ENCODE measurements at places on chromosomes 12 and 14.
A peak's percentile ranks its signal among the peaks of the same experiment; 100 is the strongest.

DNA sequence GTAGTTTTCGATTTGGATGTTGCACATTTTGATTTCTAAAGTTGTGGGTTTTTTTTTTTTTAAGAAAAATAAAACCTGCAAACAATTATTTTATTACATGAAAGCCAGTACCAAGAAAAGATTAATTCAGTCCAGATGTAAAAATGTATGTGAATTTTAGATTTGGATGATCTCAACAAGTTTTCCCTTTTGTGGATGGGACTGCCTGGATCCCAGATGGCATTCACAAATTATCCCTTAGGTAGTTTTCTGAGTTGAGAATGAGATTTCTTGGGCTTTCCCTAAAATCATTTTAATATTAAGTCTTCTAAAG is 2.8 kb downstream of the FRMD6 start:
- DNase-seq = no peak

- DNase-seq = peak; percentile 48
Observed at GRCh38 chr12:1591034-1591433, 3.3 kb downstream of the FBXL14 start.

DNA sequence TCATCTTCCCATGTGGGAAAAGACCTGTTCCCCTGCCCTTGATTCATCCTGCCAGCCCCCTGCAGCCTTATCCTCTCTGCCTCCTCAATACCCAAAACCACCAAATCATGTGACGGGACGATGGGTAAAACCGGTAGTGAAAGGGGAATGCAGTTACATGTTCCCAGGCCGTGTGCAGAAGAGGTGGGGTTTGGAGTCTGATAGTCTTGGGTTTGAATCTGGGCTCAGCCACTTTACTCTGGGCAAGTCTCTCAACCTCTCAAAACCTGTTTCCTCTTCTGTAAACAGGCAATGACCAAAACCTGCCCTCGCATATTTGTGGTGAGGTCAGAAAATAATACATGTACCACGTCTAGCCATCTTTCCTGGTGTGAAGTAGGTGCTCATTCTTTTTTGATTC is 123.0 kb downstream of the PLXNC1 start:
- DNase-seq = no peak

- no peak for DNase-seq
Observed at GRCh38 chr12:13044906-13045299, 722 bp downstream of the FAM234B start.

Data from central memory CD4-positive, alpha-beta T cell (primary cell).